ENCODE measurements at places on chromosomes 6 and 20.

GRCh38 chr6:166174031-166174430 lies 6.4 kb upstream of the TBXT start:
- DNase-seq, result no peak

DNA sequence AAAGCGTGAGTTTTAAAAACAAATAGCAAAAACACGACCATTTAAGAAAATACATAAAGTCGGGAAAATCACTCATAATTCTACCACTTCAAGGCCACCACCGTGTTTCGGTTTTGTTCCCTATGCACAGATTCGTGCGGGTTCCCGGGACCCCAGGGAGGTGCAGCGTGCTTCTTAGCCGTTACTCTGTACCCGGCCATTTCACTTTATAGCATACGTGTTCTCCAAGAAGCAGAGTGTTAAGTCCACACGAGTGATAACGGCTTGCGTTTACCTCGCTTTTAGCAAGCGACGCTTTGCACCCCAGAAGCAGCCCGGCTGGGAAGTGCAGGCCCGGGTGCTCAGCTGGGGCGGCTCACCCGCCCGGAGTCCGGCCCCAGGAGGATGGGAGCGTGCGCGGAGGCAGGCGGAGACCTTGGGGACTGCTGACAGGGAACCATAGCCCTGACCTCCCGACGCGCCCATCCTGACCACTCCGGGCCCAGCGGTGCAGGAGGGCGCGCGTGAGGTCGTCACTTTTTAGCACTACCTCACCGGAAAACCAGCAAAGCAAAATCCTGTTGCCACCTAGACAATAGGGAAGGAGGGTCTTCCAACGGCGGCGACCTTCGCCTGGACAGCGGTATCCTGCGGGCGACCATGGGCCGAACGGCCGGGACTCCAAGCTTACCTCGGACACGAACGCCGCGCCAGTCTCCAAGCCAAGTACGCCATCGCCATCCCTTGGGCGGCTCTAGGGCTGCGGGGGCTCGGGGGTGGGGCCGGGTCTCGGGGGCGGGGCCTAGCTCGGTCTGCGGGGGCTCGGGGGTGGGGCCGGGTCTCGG lies at the start of gene ECI2:
TSS of gene ECI2 (minus strand) at position 735 of the 824 bp plus-strand sequence. CDS start at position 720, 15 bp downstream.
- no peak for DNase-seq

GRCh38 chr20:17202673-17203072 lies 24.2 kb upstream of the PCSK2 start:
- DNase-seq, result no peak

- no peak for DNase-seq
These were observed 42.2 kb downstream of the RAMACL start for GRCh38 chr6:166544296-166544605.

- no peak for DNase-seq
These were observed 8.5 kb upstream of the TINAG start for GRCh38 chr6:54299542-54300269.

DNA sequence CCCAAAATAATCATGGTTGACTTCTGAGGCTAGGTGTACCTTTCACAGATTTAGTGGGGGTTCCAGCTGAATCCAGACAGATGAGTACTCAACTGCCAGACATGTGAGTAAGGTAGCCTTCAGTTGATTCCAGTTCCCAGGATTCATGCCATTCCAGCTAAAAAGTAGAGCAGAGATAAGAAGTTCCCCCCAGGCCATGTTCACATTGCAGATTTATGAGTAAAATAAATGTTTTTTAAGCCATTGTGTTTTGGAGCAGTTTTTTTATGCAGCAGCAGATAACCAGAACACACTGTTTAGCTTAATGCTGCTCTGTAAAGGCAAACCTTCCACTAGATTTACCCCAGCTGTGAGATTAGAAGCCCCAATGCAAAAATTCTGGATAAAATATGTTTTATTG lies 245.0 kb downstream of the RFPL4B start:
- no peak for DNase-seq

GRCh38 chr20:49751397-49751736 lies 37.7 kb upstream of the B4GALT5 start:
- DNase-seq, result no peak

DNA sequence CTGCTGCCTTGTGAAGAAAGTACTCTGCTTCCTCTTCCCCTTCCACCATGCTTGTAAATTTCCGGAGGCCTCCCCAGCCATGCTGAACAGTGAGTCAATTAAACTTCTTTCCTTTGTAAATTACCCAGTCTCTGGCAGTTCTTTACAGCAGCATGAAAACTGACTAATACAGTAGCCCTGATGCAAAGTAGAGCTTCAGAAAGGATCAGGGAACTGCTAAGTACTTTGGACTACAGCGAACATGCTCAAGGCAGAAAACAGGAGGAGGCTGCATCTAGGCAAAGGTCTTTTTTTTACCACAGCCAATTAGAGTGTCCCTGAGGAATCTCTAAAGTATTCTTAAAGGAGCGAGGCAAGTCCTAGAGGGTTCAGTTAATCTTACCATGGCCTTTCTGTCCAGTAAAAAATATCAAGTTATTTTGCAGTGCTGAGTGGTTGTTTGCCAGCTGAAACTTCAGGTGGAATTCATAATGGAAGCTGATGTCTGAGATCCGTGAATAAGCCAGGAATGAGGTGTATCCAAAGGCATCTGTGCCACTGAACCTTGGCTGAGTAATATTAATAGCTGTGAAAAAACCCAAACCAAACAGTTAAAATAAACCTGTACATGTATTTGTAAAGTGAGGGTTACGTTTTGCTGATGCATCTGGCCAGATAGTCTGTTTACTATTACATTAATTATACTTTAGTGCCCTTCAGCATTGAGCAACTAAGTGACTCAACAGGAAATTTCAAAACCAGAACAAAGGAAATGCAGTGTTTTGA lies 170.4 kb downstream of the PHF3 start:
- no peak for DNase-seq

- no peak for DNase-seq
These were observed 200.1 kb downstream of the FARS2 start for GRCh38 chr6:5461365-5461764.

GRCh38 chr6:127085181-127085580 lies 33.3 kb upstream of the RSPO3 start:
- no peak for DNase-seq

GRCh38 chr20:55961376-55962330 lies 43.7 kb downstream of the CBLN4 start:
- no peak for DNase-seq

GRCh38 chr6:9927275-9927674 lies 487.6 kb downstream of the TFAP2A start:
- no peak for DNase-seq

GRCh38 chr6:140036196-140036595 lies 661.7 kb upstream of the CITED2 start:
- no peak for DNase-seq

- no peak for DNase-seq
These were observed 24.5 kb upstream of the SMOC2 start for GRCh38 chr6:168416531-168416930.

DNA sequence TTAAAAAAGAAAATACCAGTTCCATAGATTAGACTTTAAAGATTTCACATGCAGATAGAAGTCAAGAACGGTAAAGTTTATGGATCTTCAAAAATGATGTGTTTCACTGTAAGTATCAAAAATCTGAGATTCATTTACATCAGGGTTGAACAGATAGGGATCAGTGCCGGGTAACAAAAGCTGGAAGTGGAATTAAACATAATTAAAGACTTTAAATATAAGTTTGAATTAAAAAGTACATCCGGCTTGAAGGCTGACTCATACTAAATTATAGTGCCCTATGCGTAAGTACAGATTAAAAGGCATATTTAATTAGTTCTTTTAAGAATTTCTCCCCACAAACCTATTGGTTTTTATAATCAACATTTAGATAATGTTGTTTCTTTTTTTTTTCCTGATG lies 312.7 kb downstream of the PRL start:
- no peak for DNase-seq

- no peak for DNase-seq
These were observed 48.1 kb upstream of the GCLC start for GRCh38 chr6:53593001-53593488.

DNA sequence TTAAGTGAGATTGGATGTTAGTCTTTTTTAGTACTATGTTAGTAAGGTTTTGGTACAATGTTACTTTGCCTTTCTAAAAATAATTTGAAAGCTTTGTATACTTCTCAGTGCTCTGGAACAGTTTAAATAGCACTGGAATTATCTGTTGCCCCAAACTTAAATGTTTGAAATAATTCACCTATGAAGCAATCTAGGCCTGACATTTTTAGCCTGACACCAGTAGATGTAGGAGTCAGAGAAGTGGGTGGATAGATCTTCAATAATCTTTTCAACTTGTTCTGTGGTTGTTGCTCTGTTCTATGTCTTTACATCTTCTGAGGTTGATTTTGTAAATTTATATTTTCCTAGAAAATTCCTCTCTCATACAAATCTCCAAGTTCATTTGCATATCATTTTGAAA lies 103.1 kb upstream of the ADGRF1 start:
- no peak for DNase-seq

- no peak for DNase-seq
These were observed 129.5 kb upstream of the PTPN1 start for GRCh38 chr20:50380697-50381040.

DNA sequence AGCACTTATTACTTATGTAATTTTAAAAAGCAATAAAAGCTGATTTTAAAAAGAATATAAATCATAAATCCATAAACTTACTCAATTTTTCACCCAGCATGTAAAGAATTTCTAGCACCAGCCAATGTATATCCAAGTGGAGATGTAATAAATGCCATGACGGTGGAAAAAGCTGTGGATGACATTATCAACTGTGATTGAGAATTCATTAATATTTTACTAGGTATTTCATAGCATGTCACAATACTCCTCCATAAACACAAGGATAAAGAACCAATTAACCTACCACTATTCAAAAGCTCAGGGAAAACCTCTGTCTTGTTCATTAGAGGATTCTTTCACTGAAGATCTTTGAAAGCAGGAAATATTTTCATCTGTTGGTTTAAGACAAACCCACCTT lies 13.2 kb downstream of the MMS22L start:
- DNase-seq, result no peak

- no peak for DNase-seq
These were observed 156.0 kb downstream of the ADGRG6 start for GRCh38 chr6:142457638-142458406.

DNA sequence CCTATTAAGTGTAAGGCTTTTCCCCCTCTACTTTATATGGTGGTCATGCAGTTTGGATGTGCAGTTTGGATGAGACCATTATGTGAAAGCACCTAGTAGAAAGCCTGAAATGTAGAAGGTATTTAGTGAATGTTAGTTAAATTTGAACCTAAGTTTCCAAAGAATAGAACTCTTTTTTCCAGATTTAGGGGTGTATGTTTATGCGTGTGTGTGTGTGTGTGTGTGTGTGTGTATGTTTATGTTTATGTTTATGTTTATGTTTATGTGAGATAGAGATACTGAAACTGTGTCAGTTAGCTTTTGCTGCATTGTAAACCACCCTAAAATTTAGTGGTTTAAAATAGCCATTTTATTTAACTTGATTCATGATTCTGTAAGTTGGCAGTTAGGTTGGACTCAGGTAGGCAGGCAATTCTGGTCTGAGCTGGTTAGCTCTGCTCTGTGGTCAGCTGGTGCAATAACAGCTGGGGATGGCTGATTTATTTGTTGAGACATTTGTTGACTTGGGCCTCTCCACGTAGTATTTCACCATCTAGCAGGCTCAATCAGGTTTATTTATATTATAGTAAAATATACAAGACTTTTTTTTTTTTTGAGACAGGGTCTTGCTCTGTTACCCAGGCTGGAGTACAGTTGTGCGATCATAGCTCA lies 54.0 kb downstream of the STK4 start:
- DNase-seq, result no peak

DNA sequence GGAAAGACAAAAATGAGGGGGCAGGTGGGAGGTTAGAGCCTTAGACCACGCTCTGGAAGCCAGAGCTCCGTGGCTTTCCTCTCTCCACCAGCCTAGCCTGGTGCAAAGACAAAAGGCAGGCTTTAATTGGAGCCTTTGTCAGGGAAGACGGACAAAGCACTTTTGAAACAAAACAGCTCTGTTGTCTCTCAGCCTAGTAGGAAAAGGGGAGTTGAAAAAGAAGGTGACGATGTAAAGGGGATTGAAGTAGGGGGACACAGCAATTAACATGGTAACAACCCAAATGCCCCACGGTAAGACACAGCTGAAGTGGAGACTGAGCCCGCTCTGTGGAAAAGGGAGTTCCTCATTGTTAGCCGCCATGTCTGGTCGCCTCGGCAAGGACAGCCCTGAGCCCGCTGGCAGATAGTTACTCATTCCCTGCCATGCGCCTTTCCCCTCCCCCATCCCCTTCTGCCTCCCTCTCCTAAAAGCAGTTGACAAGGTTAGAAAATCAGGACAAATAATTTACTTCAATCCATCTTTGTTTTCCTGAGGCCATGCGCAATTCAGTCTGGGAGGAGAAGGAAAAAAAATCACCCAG lies 93.0 kb downstream of the TCP11 start:
- DNase-seq, result no peak

DNA sequence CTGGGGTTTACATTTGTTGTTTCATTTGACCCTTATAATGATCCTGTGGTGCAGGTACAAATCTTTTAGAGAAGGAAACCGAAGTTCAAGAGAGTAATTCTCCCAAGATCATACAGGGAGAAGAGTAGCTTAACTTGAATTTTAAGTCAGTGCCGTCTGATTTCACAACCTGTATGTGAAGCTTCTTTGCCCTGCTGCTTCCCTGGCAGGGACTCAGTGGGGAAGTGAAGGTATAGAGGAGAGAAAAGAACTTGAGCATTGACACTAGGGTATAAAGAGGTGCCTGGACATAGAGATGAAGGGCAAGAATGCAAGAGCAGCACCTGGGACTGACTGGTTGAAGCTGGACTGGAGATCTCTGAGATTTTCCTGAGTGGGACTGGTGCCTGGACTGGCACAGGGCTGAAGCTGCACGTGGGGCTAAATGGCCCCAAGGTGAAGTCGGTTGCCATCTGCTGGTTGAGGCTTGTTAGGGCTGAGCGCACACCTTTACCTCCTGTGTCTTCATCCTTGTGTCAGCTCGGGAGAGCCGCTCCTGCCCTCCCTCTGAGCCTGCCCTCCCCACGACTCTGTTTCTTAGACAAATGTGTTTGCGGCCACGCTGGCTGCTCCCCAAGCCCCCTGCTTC lies 41.8 kb downstream of the FARS2 start:
- DNase-seq, result peak; percentile 28

DNA sequence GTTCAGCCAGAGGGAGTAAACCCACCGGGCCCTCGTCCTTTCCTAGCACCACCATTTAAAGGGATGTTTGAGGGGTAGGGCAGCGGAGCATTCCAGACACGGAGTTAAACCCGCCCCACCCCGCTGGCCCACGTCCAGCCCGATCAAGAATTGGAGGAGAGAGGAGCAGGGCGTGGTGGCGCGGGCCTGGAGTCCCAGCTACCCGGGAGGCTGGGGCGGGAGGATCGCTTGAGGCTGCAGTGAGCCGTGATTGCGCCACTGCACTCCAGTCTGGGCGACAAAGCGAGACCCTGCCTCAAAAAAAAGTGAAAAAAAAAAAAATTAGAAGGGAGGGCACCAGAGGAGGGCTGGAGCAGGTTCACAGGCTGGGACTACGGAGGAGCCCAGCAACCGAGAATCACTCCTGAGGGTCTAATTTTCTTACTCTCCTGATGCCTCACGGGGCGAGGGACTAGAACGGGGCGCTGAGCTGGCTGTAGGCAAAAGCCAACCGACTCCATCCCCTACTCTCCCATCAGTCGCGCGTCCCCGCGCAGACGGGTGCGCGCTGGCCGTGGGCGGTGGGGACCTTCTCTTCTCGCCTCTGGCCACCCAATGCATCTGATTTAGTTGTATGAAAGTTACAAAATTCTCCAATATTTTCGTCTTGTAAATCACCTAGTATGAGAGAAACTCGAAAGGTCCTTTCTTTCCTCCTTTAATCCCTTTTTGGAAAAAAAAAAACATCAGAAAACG lies 6.1 kb upstream of the HSPA1B start:
- peak; percentile 71 for DNase-seq
